ENCODE measurements at places on chromosomes 4 and X. TPM values are rescaled to one million over a fixed set of nuclear protein-coding genes. Genes with fewer than 3 reads are reported as not detected.
A peak's percentile ranks its signal among the peaks of the same experiment; 100 is the strongest.

DNA sequence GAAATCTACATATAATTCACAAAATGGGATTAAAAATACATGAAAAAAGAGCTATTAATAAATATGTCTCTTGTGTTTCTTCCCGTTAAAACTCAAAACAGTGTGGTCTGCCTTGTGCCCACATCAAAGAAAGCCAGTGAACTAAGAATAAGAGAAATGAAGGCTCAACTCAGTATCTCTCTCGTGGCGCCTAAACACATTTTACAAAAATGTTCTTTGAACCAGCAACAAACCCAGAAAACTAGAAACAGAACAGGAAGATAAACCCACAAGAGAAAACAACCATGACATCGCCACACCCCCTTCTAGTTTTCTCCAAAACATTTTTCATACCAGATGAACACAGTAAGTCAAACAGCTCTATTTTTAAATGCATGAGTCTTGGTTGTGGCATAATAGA is 130.1 kb downstream of the DCHS2 start:
- no peak overlapping the region for H3K27ac ChIP-seq
- no peaks in the 10 kb centered on the region for H3K27me3 ChIP-seq
- no peaks in the 10 kb centered on the region for H3K4me1 ChIP-seq
- no peak overlapping the region for H3K4me3 ChIP-seq
- H3K36me3 ChIP-seq, result no peaks in the 10 kb centered on the region

DNA sequence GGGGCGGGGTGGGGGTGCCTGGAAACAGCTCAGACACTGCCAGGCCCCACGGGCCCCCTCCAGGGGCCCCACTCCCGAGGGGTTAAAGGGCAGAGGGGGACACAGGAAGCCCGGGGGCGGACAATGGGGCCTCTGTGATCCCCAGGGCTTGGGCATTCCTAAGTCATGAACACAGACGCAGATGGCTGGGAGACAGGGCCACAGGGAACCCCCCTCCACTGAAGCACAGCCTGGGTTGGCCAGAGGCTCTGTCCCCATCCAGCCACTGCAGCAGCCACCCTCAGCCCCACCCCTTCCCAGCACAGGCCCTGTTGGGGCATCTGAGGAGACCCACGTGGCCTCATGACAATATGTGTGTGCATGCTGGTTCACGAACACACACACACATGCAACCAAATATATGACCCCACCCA is 3.9 kb downstream of the L1CAM start:
- H3K4me3 ChIP-seq, result no peak overlapping the region
- H3K27me3 ChIP-seq, result peaks cover 3% of the 10 kb centered on the region
- H3K36me3 ChIP-seq, result no peaks in the 10 kb centered on the region
- no peak for DNase-seq
- no peak overlapping the region for H3K27ac ChIP-seq

GRCh38 chr4:121096629-121097028 is 24.3 kb upstream of the NDNF start:
- DNase-seq, result no peak
- H3K27ac ChIP-seq, result no peak overlapping the region
- no peaks in the 10 kb centered on the region for H3K36me3 ChIP-seq
- H3K27me3 ChIP-seq, result no peaks in the 10 kb centered on the region

GRCh38 chrX:54495814-54496516 is at the start of gene FGD1:
FGD1 (minus strand) TSS chrX:54496234; CDS start chrX:54495432, 802 bp downstream.
- H3K27me3 ChIP-seq, result no peaks in the 10 kb centered on the region
- no peaks in the 10 kb centered on the region for H3K36me3 ChIP-seq
- H3K4me3 ChIP-seq, result no peak within 1 kb of the TSS
- peak within 1 kb of the TSS; percentile 31 for H3K27ac ChIP-seq
- DNase-seq, result peak; percentile 62

DNA sequence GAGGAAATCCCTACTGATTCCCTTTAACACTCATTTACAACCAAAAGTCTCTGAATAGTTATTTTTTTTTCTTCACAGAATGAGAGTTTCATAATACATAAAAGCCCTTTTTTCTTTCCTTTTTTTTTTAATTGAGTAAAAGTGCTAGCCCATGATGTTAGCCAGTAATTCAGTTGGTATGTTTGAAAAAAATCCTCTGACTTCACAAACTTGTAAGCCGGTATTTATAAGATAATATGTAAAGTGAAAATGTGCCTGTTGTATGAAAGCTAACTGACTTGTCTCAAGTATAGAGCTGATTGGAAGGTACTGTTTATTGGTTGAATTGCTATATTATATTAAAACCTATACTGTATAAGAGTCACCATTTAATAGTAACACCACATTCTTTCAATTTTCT is 70.2 kb upstream of the NEIL3 start:
- DNase-seq, result no peak
- H3K36me3 ChIP-seq, result no peaks in the 10 kb centered on the region
- no peak overlapping the region for H3K27ac ChIP-seq
- no peaks in the 10 kb centered on the region for H3K27me3 ChIP-seq
- no peaks in the 10 kb centered on the region for H3K4me1 ChIP-seq

DNA sequence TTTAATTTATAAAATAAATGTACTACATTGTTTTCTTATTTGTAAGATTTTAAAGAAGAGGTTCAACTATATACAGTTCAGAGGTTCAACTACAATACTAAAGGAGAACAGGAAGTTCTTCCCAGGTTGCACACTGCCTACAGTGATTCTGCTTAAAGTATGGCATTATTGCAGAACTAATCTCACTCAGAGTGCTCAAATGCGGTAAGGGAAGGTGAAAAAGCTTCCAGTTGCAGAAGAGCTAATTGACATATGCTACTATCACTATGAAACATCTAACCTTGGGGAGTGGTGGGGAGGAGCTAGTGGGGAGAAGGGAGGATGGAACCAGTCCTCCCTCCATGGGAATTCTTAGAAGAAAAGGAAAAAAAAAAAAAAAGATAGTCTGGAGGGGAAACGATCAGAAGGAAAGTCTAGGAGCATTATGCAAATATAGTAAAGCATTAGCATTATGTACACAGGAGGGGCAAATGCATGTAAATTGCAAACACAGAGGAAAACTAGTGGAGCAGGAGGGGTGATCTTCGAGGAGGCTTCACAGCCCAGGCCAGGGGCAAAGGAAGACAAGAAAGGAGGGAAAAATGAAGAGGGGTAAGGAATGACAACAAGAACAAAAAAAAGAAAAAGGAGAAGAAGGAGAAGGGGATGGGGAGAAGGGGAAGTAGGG is 32.0 kb upstream of the MMAA start:
- no peaks in the 10 kb centered on the region for H3K27me3 ChIP-seq
- no peak for DNase-seq
- H3K4me1 ChIP-seq, result no peaks in the 10 kb centered on the region

The SFRP2 gene
- total RNA-seq, result 0.08 TPM

The ADRA2C gene
- total RNA-seq, result 1.1 TPM

The RAB9B gene
- total RNA-seq, result 0.33 TPM

The FRAS1 gene
- total RNA-seq, result 1.8 TPM

The ASB9 gene
- 11.3 TPM for total RNA-seq

The CCNB3 gene
- total RNA-seq, result 5.9 TPM

The RTL9 gene
- 0.25 TPM for total RNA-seq
